ENCODE measurements at places on chromosomes 13 and 19.

- no peak for DNase-seq
Measured at GRCh38 chr13:51697855-51698254, 106.1 kb downstream of the DHRS12 start.

DNA sequence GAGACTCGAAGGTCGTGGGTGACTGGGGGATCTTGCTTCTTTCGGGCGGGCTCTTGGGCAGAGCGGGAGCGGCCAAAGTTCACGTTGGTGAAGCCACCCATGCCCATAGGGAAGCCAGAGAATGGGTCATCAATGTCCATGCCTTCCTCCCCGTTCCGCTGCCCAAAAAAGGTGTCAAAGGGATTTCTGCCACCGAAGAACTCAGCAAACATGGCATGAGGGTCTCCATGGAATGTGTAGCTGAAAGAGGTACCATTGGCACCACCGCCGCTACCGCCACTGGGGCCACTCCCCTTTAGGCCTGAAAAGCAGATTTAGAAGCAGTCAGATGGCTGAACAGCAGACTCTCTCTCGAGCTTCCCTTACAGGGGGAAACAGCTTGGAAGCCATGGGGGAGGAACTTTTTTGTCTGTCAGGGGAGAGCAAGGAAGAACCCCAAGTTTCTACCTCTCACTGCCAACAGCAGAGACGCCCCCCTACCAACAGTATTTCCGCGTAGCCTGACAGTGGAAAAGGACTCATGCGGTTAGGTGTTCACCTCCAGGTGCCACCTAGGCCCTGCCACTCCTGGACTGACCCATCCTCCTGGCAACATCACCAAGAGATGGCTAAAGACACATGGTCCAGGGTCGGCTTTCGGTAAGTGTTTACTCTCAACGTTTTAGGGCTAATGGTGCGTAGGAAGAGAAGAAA is 1.3 kb downstream of the DNAJB1 start:
- DNase-seq = peak; percentile 25

DNA sequence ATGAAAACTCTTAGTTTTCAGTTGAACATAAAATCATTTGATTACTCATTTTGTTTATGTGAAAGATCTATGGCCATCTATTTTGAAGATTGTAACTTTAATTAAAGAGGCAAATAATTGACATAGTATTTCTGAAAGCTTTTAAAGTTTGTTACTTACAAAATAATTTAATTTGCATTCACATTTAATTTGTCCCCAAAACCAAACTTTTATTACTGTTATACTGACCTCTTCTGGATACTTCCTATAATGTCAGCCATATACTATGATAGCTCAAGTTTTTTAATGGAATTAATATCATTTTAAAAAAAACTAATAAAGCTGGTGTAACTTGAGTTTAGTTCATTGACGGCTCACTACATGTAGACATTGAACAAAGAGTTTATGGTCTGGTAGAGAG is 4.9 kb upstream of the SGCG start:
- DNase-seq = no peak

- DNase-seq = no peak
Measured at GRCh38 chr19:15280915-15281683, 48.9 kb upstream of the EPHX3 start.

- DNase-seq = no peak
Measured at GRCh38 chr19:20079476-20079875, 1.7 kb downstream of the ZNF90 start.

DNA sequence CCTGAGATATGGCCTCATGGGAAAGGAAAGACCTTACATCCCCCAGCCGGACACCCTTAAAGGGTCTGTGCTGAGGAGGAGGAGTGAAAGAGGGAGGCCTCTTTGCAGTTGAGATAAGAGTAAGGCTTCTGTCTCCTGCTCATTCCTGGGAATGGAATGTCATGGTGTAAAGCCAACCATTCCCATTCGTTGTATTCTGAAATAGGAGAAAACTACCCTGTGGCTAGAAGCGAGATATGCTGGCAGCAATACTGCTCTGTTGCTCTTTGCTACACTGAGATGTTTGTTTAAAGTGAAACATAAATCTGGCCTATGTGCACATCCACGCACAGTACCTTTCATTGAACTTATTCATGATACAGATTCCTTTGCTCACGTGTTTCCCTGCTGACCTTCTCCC is 783 bp upstream of the ZNF587B start:
- no peak for DNase-seq
